Left renal pelvis (tissue), 4 donors: ENCODE measurements at places on chromosomes 16 and 17. TPM values are rescaled to one million over a fixed set of nuclear protein-coding genes. Genes with fewer than 3 reads are reported as not detected.

ADAD2 gene
- not detected for polyA plus RNA-seq

EVPL gene
- 0.60 TPM for polyA plus RNA-seq

RGS11 gene
- polyA plus RNA-seq, result 1.8 TPM

SPATA22 gene
- polyA plus RNA-seq, result 0.49 TPM

PARD6A gene
- polyA plus RNA-seq, result 3.1 TPM

KRT32 gene
- polyA plus RNA-seq, result not detected

ITGA2B gene
- polyA plus RNA-seq, result 10.0 TPM

MYO15A gene
- polyA plus RNA-seq, result 6.2 TPM
